ENCODE measurements at places on chromosomes 1 and 21.

- DNase-seq, result no peak
Observed at GRCh38 chr1:218301217-218301616, 16.1 kb downstream of the RRP15 start.

DNA sequence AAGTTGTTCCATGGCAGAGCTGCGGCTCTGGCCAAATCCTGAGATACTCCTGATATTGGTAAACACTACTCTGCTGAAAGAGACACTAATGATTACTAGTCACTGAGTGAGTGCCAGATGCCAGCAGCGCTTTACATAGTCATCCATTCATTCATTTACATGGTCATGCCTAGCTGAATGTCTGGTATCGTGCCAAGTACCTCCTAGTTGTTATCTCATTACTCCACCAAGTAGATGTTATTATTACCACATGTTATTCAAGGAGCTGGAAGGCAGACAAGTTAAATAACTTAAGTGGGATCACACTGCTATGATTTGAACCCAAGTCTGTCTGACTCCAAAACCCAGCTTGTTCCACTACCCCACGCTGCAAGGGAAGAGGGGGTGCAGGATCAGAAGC, 4.7 kb downstream of the OLFML2B start:
- no peak for DNase-seq

- no peak for DNase-seq
Observed at GRCh38 chr1:57451516-57451915, 27.7 kb upstream of the DAB1 start.

- no peak for DNase-seq
Observed at GRCh38 chr21:15365751-15366392, 301.1 kb upstream of the NRIP1 start.

DNA sequence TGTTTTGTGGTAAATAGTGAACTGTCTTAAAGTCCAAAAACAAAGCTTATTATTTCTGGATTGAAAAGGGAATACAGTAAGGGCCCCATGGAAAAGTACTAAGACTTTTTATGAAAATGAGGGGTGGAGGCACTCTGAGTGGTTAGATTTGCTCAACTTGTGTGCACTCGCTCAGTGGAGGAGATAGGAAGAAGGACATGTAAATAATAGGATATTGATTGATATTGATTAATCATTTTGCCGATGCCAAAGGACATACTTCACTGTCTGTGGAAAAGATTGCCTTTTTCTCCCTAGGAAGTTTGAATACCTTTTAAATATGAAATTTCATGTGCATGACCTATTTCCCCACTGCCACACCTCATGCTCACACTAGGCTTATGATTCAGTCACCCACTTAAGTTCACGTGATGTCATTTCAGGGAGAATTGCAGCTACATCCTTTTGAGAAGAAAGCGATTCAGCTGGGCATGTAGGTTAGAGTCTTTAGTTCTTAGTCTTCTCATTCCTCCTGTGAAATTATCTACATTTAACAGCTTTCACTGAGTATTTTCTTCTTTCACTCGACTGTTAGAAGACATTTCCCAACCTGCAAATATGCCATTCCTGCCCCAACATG, 5.0 kb downstream of the MTR start:
- no peak for DNase-seq

DNA sequence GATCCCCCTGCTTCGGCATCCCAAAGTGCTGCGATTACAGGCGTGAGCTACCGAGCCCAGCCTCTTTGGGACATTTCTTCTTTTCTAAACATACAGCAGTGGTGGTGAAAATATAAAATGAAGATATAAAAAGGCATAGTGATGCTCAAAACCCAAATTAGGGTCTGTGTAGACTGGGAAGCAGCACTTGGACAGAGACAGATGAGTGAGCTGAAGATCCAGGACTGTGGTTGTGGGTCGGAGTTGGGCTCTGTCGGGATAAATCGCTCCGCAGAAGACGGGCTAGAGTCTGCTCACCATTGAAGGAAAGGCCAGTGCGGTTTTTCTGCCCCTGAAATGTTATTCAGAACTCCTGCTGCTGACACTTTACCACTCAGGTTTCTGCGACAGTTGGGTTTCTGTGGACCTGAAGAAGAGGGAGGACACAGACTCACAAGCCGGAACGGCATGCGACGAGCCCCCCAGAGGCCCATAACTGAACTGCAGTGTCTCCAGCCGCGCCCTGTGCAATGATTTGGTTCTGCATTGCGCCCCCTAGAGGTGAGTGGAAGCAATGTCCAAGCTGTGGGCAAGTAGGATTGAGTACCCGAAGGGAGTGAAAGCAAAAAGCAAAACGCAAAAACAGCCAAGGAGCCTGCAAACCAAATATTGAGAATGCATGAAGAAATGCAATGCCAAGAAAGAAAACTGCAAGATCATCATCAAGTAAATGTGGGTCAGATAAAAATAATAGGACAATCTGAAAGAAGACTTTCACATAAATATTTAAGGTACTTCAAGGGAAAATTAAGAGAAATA, 66.6 kb downstream of the GABPA start:
- DNase-seq, result peak; percentile 81

GRCh38 chr1:17588048-17588871, 48.8 kb downstream of the ARHGEF10L start:
- DNase-seq, result peak; percentile 68

- peak; percentile 82 for DNase-seq
Observed at GRCh38 chr21:46183910-46184624, at the start of gene SPATC1L. SPATC1L (minus strand) TSS chr21:46184459; CDS start chr21:46182816, 1,643 bp downstream.

GRCh38 chr1:38512789-38513188, 346.8 kb downstream of the RRAGC start:
- peak; percentile 53 for DNase-seq

GRCh38 chr1:186768906-186769305, 59.8 kb upstream of the PLA2G4A start:
- DNase-seq, result no peak

- DNase-seq, result no peak
Observed at GRCh38 chr1:215458104-215458503, 109.0 kb upstream of the KCTD3 start.

DNA sequence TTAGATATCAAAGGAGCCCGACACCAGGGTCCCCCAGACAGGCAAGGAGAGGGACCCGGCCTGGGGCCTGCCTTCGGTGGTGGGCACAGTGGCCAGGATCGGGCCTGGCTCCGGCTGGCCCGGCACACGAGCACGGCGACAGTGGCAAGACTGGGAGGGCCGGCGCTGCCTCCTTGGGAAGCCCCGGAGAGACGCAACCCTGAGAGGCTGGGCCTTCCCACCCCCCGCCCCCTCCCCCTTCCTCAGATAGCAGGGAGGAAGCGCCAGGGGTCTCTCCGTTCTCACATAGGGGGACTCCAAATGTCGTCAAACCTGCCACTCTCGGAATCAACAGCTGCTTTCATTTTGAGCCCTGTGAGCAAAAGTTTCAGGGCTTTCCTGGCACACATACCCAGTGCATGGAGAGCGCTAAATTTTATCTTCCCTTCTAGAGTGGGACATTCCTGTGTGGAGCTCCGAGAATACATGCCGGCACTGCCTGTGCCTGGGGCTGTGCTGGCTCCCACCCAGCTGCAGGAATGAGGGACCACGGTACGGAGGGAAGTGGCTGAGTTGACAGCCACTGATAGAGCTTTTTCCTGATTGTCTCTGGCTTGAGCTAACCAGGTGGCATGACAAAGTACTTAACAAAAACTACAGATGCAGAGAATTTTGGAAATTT, 62.4 kb downstream of the CD247 start:
- DNase-seq, result no peak

- no peak for DNase-seq
Observed at GRCh38 chr1:86779308-86780191, 75.2 kb downstream of the SH3GLB1 start.

GRCh38 chr1:89931964-89932363, 62.9 kb upstream of the ZNF326 start:
- DNase-seq, result no peak

DNA sequence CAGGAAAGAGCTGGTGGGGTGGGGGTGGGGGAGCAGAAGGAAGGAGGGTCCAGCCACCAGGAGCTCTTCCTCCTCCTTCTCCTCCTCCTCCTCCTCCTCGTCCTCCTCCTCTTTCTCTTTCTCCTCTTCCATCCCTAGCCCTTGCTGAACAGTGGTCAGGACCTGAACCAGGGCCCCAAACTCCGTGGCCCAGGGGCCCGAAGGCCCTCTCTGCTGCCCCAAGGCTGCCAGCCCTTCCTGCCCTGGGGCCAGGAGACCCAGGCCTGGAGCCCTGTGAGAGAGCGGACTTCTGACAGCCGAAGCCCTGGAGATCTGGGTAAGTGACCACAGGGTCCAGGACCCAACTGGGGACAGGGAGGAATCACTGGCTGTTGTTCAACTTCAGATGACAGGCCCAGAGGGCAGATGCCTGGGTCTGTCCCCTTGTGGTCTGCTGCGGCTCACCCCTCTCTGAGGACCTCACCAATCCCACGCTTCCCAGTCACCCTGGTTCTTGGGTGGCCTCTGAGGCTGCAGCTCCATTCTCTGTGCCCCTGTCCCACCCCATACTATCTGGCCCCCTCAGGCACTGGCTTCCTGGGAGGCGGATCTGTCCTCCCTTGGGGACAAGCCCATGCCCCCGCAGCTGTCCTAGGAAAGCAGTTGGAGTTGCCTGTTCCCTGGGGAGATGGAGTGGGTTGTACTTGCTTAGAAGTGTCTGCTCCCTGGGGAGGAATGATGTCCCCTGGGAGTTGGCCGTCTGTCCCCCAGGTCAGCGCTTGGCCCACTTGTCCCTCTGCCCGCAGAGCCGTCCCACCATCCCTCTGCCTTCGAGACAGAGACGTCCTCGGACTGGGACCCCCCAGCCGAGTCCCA, 51.8 kb downstream of the VWA5B1 start:
- DNase-seq, result no peak

GRCh38 chr1:28517649-28517999, 11.8 kb downstream of the RCC1 start:
- no peak for DNase-seq

DNA sequence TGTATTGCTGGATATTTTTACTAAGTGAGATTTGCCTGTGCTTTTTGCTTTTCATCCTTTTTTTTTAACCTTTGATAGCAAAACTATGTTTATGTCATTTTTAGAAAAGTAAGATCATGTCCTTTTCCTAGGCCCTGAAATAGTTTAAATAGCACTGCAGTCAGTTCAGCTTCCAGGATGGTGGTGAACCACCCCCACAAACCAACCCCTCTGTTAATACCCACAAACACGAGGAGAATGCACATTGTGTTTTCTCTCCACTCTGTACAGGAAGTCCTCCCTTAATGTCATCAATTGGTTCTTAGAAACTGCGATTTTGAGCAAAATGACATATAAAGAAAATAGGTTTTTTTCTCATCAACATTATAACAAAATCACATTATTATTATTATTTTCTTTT, 117.7 kb upstream of the DSCAM start:
- no peak for DNase-seq

DNA sequence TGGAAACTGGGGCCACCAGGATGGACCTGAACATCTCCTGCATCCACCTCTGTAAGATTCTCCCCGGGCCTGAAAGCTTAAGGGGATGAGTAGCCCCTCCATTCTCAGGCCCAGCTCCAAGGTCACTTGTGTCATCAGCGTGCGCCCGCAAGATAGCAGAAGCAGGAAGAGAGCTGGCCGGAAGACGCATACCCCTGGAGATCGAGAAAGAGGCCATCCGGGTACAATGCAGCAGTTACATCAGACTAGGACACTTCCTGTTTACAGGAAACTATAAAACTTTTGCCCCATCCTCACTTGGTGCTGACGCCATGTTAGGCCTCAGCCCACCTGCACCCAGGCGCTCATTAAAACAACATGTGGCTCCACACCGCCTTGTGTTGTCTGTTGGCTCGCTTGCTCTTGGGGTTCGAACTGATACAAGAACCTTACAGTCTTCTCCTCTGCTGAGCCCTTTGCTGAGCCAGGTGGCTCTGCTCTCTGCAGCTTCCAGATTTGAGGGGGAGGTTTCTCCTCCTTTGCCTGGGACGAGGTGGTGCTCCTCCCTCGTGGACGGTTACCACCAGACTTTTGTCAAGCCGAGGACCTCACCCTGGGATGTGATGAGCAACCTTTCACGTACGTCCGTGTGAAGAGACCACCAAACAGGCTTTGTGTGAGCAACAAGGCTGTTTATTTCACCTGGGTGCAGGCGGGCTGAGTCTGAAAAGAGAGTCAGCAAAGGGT, 277.5 kb upstream of the C1orf174 start:
- DNase-seq, result no peak

- no peak for DNase-seq
Observed at GRCh38 chr1:181603735-181604410, 120.6 kb downstream of the CACNA1E start.

DNA sequence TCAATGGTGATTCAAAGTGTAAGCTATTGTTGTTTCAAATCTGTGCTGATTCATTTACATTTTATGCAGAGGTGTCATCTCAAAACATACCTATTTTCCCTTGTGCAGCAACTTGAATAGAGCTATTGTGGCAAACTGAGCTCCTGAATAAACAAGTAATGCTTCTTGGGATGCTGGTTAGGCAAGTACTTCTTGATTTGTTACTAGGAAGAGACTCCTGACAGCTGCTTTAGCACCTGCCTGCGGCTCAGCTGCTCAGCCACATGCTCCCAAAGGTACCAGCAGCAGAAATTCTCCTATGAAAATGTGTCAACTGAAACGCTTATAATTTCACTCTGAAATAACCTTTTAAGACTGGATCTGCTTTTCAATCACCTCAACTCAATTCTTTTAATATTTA, 352.3 kb downstream of the RYR2 start:
- DNase-seq, result no peak

DNA sequence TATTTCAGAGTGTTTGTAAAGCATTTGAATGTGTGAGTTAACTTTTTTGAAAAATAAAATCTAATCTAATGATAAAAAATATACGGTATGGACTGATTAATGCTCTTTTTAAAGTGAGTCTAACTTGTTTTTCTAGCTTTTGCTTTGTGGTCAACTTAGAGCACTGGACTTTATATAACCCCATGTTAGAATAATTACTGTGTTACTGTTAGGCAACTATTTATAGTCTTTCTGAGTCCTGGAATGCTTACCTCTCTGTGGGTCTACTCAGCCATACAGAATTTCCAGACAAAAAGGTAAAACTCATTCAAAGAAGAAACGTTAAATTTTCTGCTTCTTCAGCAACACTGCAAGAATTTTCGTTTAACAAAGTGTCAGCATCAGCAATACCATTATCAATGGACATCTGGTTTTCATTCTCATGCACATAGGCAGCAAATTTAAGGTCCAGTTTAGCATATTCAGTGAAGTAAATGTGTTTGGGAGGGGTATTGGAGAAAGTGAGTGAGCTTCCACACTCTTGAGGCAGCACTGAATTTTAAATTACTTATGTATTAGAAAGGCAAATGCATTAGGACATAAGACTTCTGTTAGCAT, 664.7 kb upstream of the NEGR1 start:
- no peak for DNase-seq

DNA sequence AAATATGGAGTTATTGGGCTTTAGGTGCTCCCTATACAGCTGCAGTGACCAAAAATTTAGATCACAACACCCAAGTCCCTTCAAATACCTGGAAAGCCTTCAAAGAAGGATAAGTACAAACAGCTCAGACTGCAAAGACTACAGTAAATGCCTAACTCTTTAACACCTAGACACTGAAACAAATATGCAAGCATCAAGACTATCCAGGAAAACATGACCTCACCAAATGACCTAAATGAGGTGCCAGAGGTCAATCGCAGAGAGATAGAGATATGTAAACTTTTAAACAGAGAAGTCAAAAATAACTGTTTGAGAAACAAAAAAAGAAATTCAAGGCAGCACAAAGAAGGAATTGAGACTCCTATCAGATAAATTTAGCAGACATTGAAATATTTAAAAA, 753.8 kb upstream of the B3GALT2 start:
- no peak for DNase-seq

- no peak for DNase-seq
Observed at GRCh38 chr1:85158910-85159309, 41.9 kb downstream of the SYDE2 start.

- no peak for DNase-seq
Observed at GRCh38 chr1:47881505-47882442, 115.4 kb downstream of the TRABD2B start.

- DNase-seq, result no peak
Observed at GRCh38 chr1:240293706-240294105, 202.0 kb downstream of the FMN2 start.

Data from ureter (tissue), 1 donor.